ENCODE measurements at places on chromosomes 1 and 21.

DNA sequence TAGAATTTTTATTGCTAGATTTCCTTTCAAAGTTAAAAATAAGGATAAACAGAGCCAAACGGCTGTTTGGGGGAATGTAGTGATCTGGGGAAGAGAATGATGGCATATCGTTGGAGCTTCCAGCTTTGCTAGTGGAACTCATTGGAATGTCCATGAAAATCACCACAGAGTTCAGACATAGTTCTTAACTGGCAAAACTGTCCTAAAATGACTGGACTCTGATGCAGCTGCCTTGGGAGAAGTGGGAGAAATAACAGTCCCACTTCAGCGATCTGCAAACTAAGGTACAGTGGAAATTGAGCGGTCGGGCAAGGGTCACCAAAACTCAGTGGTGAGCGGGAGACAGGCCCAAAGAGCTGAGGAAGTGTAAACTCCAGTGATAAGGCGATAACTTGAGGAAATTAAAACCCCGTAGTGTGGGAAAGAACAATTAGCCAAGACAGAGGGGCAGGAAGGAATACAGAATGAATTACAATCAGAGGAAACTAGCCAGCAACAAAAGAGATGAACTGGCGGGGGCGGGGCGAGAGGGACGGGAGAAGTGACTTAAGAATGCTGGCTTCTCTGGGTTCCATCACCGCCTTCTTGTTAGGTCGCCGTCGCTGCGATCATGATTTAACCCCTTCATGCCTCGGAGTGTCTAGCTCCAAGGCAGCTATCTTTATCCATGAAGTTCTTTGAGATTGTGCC, 89.8 kb upstream of the ARHGAP29 start:
- no peak for DNase-seq

GRCh38 chr21:43849532-43850299, 15.3 kb upstream of the AGPAT3 start:
- no peak for DNase-seq

DNA sequence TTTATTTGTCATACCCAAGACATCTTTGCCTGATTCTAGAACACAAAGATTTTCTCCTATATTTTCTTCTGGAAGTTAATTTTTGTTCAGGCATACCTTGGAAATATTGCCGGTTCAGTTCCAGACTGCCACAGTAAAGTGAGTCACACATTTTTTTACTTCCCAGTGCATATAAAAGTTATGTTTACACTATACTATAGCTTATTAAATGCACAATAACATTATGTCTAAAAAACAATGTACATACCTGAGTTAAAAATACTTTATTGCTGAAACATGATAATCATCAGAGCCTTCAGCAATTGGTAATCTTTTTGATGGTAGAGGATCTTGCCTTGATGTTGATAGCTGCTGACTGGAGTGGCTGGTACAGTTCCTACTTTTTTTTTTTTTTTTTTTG, 10.0 kb downstream of the SMCP start:
- no peak for DNase-seq

DNA sequence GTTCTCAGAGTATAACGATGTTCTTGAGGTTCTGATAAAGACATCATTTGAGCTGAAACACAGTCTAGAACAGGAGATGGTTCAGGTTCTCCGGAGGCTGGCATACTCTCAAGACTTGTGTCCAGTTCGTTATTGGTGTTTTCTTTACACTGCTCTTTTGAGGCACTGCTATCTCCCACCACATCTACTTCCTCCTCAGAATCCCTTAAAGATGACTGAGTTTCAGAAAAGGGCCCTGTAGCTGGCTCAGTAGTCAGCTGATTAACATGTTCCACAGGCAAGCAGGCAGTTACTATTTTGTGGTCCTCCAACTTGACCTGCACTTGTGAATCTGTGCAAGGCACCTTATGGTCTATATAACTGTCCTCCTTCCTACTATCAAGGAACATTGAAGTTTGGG, 50.2 kb downstream of the ZZZ3 start:
- DNase-seq, result no peak

- no peak for DNase-seq
Measured at GRCh38 chr1:216777148-216777547, 53.9 kb upstream of the ESRRG start.

- DNase-seq, result no peak
Measured at GRCh38 chr21:28953247-28953646, 39.4 kb downstream of the LTN1 start.

GRCh38 chr1:183633676-183634343, 1.8 kb downstream of the ARPC5 start:
- DNase-seq, result no peak

GRCh38 chr1:200483491-200484143, 73.8 kb upstream of the ZNF281 start:
- peak; percentile 21 for DNase-seq

DNA sequence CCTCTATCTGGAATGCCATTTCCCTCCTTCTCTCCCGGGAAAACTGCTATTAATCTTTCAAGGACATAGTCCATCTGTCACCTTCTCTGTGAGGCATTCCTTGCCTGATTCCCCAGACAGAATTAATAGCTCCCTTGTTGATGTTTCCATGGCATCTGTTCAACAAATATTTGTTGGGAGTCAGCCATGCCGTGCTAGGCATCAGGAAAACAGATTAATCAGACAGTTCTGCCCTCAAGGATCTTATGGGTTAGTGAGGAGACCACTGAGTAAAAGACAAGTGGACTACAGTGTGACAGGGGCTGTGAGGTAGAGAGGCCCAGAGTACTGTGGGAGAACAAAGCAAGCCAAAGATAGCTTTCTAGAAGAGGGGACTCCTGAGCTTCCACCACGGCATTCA, 11.4 kb upstream of the MAGOH start:
- DNase-seq, result no peak

- no peak for DNase-seq
Measured at GRCh38 chr1:95246511-95246910, 12.5 kb downstream of the RWDD3 start.

GRCh38 chr1:233354983-233355382, 27.5 kb downstream of the MAP3K21 start:
- DNase-seq, result no peak

GRCh38 chr1:154539486-154540483, 18.7 kb downstream of the UBE2Q1 start:
- no peak for DNase-seq

DNA sequence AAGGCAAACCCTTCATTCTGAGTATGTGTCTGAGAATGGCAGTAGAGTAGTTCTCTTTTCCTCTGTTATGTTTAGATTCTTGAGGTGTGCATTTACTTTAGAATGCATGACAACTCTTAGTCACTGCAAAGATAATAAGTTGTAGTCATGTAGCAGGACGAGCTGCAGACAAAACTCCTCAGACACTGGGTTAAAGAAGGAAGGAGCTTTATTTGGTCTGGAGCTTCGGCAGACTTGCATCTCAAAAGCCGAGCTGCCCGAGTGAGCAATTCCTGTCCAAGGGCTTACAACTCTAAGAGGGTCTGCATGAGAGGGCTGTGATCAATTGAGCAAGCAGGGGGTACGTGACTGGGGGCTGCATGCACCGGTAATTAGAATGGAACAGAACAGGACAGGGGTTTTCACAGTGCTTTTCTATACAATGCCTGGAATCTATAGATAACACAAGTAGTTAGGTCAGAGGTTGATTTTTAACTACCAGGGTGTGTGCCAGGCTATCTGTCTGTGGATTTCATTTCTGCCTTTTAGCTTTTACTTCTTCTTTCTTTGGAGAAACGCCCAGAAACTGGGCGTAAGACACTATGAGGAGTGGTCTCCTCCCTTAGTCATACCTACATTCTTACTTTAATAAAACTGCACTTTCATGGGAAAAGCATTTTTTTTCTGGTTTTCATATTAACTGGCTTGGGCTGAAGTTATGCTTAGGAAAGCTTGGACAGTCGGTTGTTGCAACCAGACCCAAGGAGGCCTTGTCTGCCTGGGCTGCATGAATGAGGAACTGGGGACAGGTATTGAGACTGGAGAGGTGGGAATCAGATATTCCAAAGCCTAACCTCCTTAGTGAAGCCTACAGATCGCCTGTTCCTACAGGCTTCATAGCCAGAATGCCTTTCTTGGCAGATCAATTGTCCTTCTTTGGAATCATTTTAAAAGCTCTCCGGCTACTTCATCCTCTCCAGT, 115.1 kb downstream of the RHOU start:
- DNase-seq, result no peak

GRCh38 chr1:210218047-210218446, 14.5 kb upstream of the SERTAD4 start:
- no peak for DNase-seq

GRCh38 chr1:45306319-45306718, 20.4 kb upstream of the HPDL start:
- no peak for DNase-seq

- DNase-seq, result no peak
Measured at GRCh38 chr1:199619223-199619622, 408.3 kb upstream of the NR5A2 start.

DNA sequence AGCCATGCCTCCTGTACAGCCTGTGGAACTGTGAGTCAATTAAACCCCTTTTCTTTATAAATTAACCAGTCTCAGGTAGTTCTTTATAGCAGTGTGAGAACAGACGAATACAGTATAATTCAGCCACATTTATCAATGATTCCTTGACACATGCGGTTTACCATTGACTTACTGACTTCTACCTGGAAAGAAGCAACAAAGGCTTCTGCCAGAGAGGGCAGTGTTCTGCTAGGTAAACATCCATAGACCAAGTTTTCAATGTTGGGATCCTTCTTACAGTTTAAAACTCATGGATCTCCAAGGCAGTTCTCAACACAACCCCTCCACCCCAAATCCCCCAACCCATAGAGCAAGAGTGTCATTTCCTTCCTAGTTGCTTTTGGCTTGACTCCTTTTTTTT, 150.6 kb downstream of the ZNF648 start:
- no peak for DNase-seq

GRCh38 chr1:9186082-9186859, 48.3 kb upstream of the H6PD start:
- no peak for DNase-seq

- no peak for DNase-seq
Measured at GRCh38 chr1:169259816-169260215, 107.8 kb downstream of the NME7 start.

DNA sequence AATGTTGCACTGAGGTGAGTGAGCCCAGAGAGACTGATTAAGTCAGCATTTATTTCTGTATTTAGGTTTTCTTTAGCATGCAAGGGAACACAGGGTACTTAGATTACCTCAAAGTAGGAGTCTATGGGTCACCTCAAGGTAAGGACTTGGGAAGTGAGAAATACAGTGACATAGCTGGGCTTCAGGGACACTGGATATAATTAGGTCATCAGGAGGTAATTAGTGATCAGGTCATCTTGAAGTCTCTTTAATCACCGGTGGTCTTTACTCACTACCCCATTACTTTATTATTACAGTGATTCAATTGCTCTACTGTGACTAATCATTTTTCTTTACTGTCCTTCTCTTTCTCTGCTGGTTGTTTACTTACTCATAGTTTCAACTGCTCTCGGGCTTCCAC, 59.9 kb upstream of the KCNK1 start:
- no peak for DNase-seq

DNA sequence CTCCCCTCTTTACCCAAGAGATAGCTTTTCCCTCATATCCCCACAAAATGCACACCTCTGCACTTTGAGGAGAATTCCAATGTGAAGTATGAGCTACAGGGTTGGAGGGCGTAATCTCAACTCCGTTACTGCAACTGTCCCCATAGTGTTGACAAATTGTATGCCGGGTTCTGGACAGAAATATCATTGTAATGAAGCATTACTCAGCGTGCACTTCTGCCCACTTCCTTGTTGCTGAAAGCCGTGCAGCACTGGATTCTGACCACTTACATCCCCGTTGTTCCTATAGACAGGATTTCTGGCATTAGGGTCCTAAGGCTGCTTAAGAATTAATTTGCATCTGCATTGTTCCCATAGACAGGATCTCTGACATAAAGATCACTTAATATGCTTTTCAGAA, 205.6 kb downstream of the RHOU start:
- DNase-seq, result no peak

DNA sequence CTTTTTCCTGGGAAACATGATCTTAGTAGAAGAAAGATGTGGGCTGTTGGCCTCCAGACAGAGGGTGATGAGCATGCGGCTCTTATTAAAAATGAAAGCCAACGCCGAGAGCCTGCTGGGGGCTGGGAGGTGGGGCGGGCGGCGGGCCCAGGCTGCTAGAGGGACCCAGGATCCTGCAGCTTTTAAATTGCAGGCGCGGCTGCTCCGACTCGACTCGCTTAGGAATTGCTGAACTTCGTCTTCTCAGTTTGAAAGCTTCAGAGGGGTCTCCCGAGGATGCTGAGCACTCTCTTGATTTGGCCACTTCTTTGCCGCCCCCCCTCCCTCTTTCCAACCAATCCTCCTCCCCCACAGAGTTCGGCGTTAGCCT, 1.2 kb downstream of the AGPAT3 start:
- DNase-seq, result peak; percentile 17

- DNase-seq, result no peak
Measured at GRCh38 chr1:9537863-9538668, 1.2 kb upstream of the SLC25A33 start.

DNA sequence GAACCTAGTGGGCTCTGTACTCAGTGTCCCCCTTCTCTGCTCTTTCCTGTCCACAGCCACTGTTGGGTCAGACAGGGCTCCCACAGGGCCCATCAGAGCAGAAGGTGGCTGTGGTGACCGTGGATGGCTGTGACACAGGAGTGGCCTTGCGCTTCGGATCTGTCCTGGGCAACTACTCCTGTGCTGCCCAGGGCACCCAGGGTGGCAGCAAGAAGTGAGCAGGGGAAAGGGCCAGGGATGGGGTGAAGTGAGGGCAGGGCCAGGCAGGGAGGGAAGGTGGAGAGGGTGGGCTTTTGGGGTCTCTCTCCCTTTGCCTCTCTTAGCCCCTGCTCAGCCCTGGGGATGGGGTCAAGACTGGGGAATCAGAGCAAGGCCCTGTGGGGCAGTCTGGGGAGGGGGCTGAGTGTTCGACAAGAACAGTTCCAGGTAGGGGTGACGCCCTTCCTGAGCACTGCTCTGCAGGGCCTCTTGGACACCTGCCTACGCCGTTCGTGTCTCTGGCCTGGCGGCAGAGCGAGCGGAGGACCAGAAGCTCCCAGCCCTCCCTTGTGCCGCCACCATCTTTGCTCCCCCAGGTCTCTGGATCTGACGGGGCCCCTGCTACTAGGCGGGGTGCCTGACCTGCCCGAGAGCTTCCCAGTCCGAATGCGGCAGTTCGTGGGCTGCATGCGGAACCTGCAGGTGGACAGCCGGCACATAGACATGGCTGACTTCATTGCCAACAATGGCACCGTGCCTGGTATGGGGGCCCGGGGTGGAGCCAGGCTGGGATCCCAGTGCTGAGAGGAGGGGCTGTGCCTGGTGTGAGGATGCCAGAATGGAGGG, 13.1 kb downstream of the CELSR2 start:
- DNase-seq, result no peak

GRCh38 chr21:18810136-18810535, 406.6 kb upstream of the TMPRSS15 start:
- no peak for DNase-seq

GRCh38 chr1:29546496-29546895, 310.2 kb downstream of the PTPRU start:
- no peak for DNase-seq

Measured in activated CD4-positive, alpha-beta T cell treated with anti-CD3 and anti-CD28 coated beads, Interleukin-2, amount 50 U/mL, for 4 hours (primary cell).